AG04450 (cell line): ENCODE measurements at places on chromosomes 3 and 15.
A peak's percentile ranks its signal among the peaks of the same experiment; 100 is the strongest.

DNA sequence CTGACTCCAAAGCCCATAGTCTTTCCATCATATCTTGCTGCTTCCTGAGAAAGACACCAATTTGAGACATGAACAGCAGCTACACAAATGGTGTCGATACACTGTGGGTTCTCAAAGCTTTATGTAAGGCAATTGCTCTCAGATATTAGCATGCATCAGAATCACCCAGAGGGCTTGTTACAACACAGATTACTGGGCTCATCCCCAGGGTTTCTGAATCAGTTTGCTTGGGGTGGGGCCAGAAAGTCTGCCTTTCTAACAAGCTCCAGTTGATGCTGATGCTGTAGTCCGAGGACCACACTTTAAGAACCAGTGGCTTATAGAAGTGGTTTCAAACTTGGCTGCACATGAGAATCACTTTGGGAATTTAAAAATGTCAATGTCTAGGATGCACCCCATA is 86.5 kb downstream of the SEMA6D start:
- no peak for DNase-seq

DNA sequence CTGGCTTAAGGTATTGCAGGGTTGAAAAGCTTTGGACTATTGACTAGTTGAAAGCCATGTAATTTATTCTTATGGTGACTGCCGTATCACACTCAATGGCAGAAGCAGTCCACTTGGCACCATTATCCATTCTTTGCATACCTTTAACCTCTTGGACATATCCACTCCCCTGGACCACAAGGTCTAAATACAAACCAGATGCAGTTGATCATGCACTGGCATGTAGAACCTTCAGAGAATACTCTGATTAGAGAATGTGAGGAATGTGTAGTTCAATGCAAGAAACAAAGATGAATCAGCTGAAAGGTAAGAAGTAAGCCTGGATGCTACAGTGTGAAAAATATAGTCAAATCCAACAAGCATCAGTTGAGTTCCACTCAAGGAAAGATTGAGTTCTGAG is 93.1 kb downstream of the FRMD5 start:
- DNase-seq: peak; percentile 36

DNA sequence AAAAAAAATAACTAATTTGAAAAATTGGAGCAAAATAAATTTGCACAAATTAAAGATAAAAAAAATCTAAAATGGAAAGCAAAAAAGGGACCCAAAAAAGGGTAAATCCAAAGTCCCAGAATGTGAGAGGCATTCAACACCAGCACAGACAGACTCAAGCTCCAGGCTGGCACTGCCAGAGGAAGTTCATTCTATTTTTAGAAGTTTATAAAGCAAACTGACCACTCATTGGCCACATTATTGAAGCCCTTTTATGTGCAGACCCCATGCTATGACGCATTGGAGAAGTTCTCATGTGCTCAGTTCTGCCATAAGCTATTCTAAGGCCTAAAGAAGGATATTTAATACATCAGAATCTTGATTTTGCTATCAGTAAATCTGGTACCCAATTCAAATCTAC is 17.6 kb upstream of the BOC start:
- no peak for DNase-seq

DNA sequence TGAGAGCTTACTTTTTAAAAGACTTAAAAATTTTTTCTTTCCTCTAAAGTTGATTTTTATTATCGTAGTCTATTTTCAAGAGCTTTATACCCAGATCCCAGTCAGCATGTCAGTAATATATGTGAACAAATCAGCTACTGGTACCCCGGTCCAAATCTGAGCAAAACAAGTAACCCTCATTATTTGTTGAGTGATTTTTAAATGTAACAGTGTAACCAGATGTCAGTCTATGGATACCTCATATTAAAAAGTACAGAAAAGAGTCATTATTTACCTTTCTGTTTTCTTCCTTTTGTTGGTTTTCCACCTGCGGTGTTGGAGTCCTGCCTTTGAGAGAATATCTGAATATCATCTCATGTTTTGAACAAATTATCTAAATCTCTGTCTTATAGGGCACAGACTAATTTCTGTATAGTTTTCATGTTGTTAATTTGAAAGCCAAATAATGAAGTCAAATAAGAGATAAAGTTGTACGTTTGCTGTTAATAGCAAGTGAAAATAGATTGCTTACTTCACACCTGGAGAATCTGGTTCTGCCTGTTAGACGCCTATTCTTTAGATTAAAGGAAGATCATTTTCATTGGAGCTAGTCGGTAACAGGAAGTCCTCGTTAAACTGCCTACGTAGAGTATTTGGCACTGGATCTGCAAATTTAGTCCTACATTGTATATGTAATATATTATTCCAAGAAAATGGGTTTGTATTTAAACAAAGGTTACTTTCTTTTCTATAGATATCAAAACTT is at the start of gene STX19:
Gene STX19 (minus strand): TSS at position 505 of the 745 bp plus-strand sequence. CDS start 13,328 bp downstream, outside the sequence.
- no peak for DNase-seq

DNA sequence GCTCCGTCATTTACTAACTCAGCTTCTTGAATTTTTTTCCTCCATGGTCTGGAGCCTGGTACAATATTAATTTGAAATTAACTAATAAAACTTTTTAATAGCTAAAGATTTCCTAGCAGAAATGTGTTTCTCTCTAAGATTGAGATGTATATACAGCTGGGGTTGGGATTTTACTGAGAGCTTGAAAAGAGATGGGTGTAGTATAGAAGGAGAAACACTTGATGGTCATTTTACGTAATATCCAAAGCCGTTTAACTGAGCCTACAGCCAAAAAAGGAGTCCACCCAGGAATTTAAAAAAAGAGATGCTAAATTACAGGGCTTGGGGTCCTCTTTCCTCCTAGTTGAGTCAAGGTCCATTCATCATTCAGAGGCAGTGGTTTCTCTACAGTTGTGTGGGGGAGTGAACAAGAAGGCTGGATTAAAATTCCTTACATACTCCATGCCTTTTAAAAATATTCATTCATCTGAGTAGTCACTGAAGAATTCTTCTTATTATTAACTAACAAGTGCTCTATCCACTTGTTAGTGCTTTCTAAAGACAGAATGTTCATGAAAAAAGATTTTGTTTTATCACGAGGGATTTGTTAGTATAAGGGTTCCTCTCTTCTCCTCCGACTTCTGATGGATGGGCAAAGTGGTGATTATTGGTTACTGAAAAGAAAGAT is 255.3 kb upstream of the IL12A start:
- peak; percentile 59 for DNase-seq

DNA sequence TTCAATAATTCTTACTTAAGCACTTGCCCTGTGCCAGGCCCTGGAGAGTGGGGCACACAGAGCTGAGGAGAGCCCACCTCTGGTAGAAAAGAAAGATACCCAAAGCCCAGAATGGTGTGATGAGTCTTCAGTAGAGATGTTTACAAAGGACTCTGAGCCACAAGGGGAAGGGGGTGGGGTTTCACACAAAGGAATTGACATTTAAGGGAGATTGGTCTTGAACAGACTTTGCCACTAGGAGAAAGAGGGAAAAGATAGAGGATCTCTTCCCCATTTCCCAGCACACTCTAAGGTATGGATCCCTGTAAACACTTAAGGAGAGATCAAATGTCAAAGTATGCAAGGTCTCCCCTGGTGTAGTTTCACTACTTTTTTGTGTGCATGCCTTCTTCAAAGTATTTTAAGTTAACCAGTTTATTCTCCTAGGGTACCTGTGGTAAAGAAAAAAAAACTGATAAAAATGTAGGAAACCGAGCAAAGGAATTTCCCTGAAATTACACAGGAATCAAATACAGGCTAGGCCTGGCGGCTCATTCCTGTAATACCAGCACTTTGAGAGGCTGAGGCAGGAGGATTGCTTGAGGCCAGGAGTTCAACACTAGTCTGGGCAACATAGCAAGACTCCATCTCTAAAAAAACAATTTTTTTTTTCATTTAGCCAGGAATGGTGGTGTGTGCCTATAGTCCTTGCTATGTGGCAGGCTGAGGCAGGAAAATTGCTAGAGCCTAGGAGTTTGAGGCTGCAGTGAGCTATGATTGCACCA is 117.6 kb upstream of the SKOR1 start:
- DNase-seq: no peak

GRCh38 chr3:127462111-127462655 is 128.3 kb downstream of the TPRA1 start:
- DNase-seq: no peak

DNA sequence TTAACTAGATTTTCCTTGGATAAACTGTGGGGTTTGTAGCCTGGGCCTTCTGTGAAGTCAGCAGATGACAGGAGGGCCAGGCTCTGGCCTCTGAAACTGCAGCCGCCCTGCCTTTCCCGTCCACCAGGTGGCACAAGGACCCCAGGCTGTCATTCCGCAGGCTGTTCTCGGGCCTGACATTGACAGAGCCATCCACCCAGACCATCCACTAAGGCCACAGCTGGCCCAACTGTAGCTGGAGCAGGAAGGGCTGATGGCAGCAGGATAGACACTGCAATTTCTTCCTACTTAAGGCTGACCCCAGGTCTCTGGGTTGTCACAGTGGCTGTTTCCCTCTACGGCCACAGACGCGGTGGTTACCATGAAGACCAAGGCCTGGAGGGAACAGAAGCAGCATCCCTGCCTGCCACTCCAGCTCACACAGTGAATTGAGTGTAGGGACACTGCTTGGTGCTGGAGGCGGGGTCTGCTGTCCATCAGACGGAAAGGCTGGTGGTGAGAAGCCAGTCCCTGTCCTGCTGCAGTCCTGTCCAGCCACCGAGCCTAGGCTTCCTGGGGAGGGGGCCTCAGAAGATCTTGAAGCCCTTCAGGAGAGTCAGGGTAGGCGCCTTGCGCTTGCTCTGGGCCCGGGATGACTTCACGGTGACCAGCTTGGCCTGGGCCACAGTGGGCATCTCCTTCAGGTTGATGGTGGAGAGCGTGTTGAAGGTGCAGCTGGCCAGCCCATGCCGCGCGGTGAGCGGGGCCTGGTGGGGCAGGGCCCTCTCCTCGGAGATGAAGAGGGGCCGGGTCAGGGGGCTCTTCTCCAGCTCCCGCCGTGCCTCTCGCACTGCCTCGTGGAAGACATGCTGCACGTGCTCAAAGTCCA is 9.4 kb downstream of the SLC51B start:
- DNase-seq: no peak

- DNase-seq: no peak
Measured at GRCh38 chr3:172270557-172271166, 177.6 kb downstream of the GHSR start.

GRCh38 chr3:70072754-70073153 is 73.2 kb downstream of the SAMMSON start:
- no peak for DNase-seq

GRCh38 chr3:77686560-77686959 is 646.7 kb downstream of the ROBO2 start:
- no peak for DNase-seq

DNA sequence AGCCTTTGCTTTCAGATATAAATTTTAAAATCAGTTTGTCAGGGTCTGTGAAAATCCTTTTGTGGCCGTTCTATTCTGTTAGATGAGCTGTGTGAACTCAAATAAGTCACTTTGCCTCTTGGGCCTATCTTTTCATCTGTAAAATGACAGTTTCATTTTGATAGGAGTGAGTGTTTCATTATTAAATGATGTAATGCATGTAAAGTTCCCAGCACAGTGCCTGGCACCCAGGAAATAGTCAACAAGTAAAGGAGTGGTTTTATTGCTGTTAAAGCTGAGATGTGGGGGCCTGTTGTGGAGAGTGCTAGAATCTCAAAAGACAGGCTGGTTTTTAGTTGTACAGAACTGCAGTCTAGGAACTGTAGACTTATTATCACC is 394.5 kb upstream of the CFAP20DC start:
- no peak for DNase-seq

- no peak for DNase-seq
Measured at GRCh38 chr3:122562923-122563716, 980 bp downstream of the PARP9 start.

DNA sequence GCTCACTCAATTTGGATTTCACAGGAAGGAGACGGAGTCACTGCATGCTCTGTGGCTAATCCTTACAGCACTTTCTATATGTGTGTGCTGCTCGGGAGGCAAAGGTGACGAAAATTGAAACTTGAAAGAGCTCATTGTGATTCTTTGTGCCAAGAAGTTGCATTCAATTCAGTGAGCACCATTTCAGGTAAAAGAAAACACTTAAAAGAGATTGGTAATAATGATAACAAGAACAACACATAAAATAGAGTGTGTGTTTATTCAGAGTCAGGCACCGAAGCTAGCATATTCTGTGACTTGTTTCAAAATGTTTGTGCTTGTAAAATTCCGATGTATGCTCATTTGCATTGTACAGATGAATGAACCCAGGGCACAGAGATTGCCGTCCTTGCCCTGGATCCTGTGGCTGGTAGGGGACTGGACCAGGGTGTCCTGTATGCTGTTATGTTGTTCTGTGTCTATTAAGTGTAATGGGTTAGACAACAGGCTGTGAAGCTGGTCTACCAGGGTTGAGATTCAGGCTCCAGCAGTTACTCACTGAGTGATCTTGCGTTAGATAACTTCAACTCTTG is 193.3 kb upstream of the PROK2 start:
- DNase-seq: no peak

GRCh38 chr15:48292458-48292857 is 38.8 kb upstream of the DUT start:
- no peak for DNase-seq

DNA sequence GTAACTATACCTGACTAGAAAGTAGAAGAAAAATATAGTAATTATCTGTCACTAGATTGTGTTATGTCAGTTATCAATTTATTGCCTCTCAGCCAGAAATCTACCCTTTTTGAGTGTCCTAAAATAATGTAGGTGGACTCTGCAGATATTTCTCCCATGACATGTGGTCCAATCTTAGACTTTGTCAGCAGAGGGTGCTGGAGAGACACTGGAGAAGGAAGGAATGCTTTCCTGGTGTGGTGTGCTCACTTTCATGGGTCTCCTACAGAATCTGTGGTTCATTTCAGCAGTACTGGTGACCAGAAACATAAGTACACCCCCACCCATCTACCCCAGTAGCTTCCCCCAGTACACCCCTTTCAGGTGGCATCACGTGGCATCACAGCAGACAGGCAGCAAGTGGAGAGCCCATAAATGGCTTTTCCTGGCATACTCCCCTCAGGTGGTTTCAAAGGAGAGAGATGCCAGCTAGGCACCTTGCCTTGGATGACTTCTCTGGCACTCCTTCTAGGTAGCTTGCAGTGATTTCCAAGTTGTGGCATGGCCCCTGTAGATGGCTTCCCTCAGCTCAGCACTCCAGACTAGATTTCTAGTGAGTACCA is 114.7 kb downstream of the GADL1 start:
- DNase-seq: no peak
